ENCODE measurements at places on chromosomes 1 and 21.

GRCh38 chr1:11524465-11525150 is 45.7 kb downstream of the DISP3 start:
- DNase-seq, result no peak

- no peak for DNase-seq
Observed at GRCh38 chr1:147635342-147635741, 35.0 kb downstream of the ACP6 start.

GRCh38 chr1:56265216-56265615 is 314.1 kb downstream of the PLPP3 start:
- no peak for DNase-seq

- DNase-seq, result no peak
Observed at GRCh38 chr1:114126261-114127095, 27.2 kb downstream of the SYT6 start.

GRCh38 chr1:87812871-87813577 is 484.3 kb downstream of the LMO4 start:
- no peak for DNase-seq

GRCh38 chr1:41333146-41333784 is 28.0 kb upstream of the FOXO6 start:
- no peak for DNase-seq

DNA sequence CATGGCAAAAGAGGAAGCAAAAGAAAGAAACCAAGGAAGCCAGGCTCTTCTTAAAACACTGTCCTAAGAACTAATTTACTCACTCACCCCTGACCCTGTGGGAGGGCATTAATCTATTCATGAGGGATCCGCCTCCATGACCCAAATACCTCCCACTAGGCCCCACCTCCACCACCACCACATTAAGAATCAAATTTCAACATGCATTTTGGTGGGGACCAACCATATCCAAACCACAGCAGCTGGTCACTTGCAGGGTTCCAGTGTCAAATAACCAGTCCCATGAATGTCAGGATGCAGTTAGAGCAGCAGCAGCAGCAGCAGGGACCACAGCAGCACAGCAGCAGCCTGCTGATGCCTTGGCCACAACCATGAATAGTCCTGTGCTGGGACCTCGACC is 83.8 kb downstream of the ZC3H11B start:
- DNase-seq, result no peak

DNA sequence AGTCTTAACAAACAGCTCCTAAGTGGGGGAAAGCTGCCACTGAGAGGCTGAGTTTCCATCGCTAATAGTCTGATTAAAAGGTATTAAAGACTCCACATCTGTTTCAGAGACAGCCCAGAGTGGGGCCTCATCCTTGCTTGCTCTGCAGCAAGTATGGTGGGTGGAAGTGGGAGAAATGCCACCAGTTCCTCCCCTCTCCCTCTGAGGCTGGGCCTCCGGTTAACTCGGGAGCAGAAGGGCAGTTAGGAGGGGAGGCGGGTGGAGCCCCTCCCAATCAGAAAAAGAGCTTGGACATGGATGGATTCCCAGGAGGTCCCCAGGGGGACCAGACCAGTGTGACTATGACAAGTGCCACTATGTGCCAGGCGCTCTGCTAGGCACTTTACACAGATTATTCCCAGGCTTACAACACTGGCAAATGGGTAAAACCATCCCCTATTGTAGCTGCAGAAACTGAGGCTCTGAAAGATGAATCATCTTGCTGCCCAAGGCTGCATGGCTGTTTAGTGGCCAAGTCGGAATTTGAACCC is 11.4 kb upstream of the ASCL5 start:
- DNase-seq, result no peak

GRCh38 chr1:18191037-18191436 is 83.4 kb downstream of the IGSF21 start:
- no peak for DNase-seq

DNA sequence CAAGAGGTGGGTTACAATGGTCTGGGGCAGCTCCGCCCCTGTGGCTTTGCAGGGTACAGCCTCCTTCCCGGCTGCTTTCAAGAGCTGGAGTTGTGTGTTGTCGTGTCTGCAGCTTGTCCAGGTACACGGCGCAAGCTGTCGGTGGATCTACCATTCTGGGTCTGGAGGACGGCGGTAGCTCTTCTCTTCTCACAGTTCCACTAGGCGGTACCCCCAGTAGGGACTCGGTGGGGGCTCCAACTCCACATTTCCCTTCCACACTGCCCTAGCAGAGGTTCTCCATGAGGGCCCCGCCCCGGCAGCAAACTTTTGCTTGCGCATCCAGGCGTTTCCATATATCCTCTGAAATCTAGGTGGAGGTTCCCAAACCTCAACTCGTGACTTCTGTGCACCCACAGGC is 12.3 kb upstream of the CDCP2 start:
- DNase-seq, result no peak

DNA sequence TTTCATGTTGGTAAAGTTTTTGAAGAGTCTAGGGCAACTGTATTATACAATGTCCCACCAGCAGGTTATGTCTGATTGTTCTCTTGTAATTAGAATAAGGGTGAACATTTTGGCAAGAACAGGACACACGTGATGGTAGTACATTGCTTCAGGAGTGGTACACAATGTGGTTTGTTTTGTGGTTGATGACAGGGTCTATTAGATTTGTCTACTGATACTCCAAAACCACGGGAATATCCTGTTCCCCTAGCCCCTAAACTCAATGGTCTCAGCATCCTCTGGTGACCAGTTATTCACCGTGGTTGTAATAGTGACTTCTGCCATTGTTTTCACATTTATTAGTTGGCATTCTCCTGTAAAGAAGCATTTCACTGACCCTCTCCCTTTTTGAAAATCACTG is 22.1 kb upstream of the ACTA1 start:
- no peak for DNase-seq
